Pancreas (tissue), 10 donors: ENCODE measurements at places on chromosomes 16 and 17.

- DNase-seq: no peak
Measured at GRCh38 chr17:63694950-63695773, 4.8 kb downstream of the LIMD2 start.

- no peak for DNase-seq
Measured at GRCh38 chr16:68889508-68890150, 46.3 kb downstream of the TANGO6 start.

GRCh38 chr16:68369697-68370580 is 59.1 kb downstream of the PRMT7 start:
- DNase-seq: no peak

DNA sequence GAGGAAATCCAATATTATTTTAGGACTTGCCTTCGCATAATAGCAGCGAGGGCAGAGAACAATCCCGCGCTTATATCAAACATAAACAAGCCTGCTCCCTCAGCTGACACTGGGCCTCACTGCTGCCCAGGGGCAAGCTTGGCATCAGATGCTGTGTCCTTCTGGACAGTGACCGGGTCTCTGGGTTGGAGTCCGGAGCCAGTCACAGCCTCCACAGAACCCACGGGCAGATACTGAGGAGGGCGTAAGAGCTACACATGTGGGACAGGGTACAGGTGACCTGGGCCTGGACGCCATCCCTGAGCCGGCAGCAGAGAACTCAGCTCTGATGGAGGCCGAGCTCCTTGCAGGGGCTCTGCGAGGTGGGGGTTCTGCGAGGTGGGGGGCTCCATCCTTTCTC is 14.7 kb upstream of the ZNF469 start:
- DNase-seq: no peak
